ENCODE measurements at places on chromosomes 13 and 19.
A peak's percentile ranks its signal among the peaks of the same experiment; 100 is the strongest.

GRCh38 chr13:32409001-32409313, 19.0 kb downstream of the N4BP2L1 start:
- no peak for DNase-seq

GRCh38 chr13:19959141-19959830, 759 bp downstream of the ZMYM2 start:
- peak; percentile 37 for DNase-seq

GRCh38 chr19:8501981-8502380, 459 bp downstream of the PRAM1 start:
- DNase-seq, result peak; percentile 72

DNA sequence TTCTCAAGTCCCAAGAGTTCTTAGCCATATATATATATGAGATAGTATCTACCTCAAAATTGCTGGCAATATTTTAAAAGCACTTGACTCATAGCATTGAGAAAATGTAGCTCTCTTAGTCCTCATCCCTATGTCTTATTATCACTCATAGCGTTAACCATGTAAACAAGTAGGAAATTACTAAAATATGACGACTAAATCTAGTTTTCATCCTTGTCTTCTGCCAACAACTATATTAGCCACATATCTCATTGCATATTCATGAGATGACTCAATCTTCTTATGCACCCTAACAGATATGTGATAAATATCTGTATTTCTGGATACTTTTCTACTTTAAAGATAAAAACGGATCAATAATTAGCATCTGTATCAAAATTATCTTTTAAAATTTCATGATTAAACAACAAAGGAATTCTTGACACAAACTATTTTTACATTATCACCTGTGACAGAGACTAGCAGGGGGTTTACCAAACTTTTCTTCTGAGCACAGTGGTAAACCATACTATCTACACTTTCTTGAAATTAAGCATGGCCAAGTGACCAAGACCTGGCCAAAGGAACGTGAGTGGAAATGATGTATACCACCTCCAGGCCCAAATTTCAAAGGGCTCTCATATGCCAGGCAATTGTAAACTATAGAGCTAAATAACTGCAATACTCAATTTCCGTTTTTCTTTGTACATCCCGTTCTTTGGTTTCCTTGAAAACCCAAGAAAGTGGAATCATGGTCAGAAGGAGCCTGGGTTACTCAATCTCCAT, 45.7 kb downstream of the ZC3H13 start:
- DNase-seq, result no peak

DNA sequence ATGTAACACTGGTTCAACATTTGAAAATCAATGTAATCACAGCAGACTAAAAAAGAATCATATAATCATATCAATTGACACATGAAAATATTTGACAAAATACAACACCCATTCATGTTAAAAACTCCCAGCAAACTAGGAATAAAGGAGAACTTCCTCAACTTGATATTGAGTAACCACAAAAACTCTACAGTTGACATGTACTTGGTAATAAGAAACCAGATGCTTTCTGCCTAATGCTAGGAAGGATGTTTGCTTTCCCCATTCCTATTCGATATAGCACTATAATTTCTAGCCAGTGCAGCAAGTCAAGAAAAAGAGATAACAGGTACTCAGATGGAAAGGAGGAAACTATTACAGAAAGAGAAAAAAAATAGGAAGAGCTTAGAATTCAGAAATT, 26.9 kb downstream of the UFM1 start:
- no peak for DNase-seq

GRCh38 chr13:65966991-65967451, 1263.1 kb downstream of the PCDH9 start:
- no peak for DNase-seq

DNA sequence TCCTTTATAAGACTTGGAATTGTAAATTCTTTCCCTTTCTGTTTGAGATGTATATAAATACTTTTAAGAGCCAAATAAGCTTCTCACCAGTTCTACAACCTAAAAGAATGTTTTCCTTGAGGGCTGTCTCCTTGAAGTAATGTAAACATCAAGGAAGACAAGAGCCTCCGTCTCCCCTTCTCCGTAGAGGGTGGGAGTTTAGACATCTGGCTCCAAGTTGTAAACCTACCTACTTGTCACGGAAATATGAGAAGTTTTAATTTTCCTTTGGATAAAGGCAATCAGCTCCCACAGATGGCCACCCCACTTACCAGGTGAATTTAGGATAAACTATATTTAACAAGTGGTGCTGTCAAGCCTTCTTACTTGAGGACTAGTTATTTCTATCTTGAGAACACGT, 237.9 kb downstream of the NALCN start:
- DNase-seq, result no peak

DNA sequence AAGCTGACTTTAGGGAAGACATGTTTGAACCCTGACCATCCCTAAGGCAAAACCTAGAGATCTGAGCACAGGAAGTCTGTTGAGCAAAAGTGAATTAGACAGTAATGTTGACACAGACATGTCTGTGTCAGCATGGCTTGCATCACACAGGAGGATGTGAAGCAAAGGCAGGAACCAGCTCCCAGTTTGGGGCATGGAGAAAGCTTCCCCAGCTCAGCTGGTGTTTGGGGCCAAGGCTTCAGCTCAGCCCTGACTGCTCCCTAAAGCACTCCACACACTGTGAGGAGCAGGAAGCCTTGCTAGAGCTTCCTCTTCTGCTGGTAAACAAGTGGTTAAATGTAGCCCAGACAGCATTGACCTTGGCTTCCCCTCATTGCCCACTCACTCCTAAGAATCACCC, 153.8 kb upstream of the UBL3 start:
- no peak for DNase-seq

GRCh38 chr19:31572976-31573298, 223.7 kb upstream of the TSHZ3 start:
- DNase-seq, result no peak

- peak; percentile 71 for DNase-seq
Observed at GRCh38 chr13:113951246-113951999, 22.5 kb downstream of the C13orf46 start.

- DNase-seq, result peak; percentile 91
Observed at GRCh38 chr13:30743319-30744055, 8.1 kb downstream of the ALOX5AP start.

DNA sequence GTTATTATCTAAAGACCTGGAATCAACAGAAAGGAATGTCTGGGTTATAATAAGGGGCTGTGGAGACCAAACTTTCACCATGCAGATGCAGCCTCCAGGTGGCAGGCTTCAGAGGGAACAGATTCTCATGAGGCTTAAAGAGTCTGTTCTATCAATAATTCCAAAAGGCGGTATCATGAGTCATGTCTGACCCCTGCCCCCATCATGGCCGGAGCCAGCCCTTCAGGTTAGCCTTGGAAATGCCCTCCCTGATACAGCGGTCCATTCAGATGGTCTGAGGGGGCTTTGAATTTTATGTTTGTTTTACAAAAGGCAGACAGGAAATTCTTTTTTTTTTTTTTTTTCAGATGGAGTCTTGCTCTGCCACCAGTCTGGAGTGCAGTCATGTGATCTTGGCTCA, 21.7 kb upstream of the LAMP1 start:
- DNase-seq, result no peak

DNA sequence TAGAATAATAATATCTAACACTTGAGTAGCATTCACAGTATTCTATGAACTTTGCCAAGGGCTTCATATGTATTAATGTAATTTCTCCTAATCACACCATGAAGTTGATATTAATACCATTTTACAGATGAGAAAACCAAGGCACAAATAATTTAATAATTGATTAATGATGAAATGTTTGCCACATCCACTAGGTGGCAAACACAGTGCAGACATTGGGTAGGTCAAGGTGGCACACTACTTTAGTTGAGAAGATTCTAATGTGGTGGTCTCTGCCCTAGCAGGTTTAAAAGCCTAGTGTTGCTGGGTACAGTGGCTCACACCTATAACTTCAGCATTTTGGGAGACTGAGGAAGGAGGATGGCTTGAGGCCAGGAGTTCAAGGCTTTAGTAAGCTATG, 412.4 kb downstream of the SUCLA2 start:
- DNase-seq, result no peak

- no peak for DNase-seq
Observed at GRCh38 chr19:41265395-41266153, 1.4 kb downstream of the HNRNPUL1 start.

DNA sequence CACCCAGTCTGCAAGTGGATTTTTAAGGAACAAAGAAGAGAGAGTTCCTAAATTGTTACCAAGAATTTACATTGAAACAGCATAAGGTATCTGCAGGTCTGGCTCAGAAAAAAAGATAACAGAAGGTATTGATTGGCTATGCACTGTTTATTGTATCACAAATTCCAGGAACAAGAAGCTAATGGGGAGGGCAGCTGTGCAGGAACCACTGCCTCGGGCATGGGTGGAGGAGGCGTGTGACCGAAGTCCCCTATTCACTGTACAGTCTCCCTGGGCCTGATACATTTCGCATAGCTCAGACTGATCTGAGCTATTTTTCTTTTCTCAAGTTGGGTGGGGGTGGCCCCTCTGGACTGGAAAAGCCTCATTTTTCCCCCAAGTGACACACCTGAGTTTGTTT, 11.7 kb downstream of the NECTIN2 start:
- no peak for DNase-seq

DNA sequence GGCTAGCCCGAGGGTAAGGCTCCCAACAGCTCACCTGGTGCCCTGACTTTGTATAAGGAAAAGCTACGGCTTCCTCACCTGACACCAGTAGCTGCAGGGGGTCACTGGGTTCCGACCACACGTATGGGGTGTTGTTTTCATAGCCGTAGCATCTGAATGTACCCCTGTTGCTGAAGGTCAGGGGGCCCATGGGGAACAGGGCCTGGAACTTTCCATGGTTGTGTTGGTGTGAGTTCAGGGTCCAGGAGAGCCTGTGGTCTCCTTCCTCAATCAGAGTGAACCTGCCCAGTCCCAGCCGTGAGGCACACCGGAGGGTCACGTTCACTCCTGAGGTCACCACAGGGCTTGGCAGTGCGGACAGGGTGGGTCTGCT, 1.1 kb downstream of the LILRA4 start:
- DNase-seq, result no peak

- DNase-seq, result no peak
Observed at GRCh38 chr13:40275636-40276035, 390.8 kb downstream of the FOXO1 start.

GRCh38 chr13:73635166-73635787, 498.9 kb downstream of the KLF12 start:
- no peak for DNase-seq

DNA sequence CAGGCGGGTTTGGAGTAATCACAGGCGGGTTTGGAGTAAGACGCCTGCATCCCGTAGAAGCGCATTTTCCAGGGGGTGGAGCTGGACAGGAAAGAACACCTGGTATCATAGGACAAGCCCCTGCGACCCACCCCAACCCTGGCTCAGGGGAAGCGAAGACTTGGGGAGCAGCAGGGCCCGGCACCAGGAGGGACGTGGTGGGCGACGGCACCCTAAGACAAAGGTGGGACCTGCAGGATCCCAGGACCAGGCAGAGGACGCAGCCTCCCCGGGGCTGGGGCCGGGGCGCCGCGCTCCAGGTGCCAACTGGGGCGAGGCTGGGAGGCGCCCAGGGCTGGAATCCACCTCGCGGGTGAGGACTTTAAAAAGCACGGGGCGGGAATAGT, 520 bp downstream of the ZNF600 start:
- no peak for DNase-seq

GRCh38 chr13:113627136-113627535, 30.9 kb downstream of the ATP4B start:
- DNase-seq, result no peak

DNA sequence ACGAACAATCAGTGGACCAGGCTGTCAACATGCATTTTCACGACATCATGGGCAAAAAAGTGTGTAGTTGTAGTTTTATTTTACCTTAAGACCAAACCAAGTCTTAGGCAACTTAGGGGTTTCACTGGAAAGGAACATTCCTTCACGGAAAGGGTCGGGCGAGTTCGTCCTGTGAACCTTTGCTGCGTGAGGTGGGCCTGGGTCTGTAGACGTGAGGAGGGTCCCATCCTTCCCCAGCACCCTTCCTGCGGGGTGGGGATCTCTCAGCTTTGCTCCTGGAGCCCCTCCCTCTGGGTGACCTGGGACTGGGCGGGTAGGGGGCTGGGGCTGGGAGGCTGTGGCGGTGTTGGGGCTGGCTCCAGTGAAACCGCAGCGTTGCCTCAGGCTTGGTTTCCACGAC, 12.3 kb upstream of the RPS15 start:
- DNase-seq, result no peak

DNA sequence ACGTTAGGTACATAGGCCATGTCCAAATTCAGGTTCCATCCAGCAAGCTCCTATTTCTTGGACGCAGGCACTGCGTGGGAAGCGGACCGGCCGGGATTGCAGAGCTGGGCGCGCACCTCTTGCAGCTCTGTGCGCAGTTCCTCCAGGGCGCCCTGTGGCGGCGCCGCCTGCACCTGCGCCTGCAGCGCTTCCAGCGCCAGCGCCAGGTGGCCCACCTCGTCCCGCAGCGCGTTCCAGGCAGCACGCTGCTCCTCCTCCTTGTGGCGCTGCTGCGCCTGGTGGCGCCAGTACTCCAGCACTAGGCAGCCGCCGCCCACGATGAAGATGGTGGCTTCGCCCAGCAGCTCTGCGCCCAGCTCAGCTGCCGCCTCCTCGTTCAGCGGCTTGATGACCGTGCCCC, 31.1 kb downstream of the OPA3 start:
- DNase-seq, result no peak

GRCh38 chr13:26518451-26518959, 39.0 kb upstream of the WASF3 start:
- no peak for DNase-seq

- peak; percentile 87 for DNase-seq
Observed at GRCh38 chr13:45521297-45521696, 56.6 kb downstream of the COG3 start.

- DNase-seq, result no peak
Observed at GRCh38 chr13:20359335-20359734, 127.2 kb upstream of the GJB6 start.

DNA sequence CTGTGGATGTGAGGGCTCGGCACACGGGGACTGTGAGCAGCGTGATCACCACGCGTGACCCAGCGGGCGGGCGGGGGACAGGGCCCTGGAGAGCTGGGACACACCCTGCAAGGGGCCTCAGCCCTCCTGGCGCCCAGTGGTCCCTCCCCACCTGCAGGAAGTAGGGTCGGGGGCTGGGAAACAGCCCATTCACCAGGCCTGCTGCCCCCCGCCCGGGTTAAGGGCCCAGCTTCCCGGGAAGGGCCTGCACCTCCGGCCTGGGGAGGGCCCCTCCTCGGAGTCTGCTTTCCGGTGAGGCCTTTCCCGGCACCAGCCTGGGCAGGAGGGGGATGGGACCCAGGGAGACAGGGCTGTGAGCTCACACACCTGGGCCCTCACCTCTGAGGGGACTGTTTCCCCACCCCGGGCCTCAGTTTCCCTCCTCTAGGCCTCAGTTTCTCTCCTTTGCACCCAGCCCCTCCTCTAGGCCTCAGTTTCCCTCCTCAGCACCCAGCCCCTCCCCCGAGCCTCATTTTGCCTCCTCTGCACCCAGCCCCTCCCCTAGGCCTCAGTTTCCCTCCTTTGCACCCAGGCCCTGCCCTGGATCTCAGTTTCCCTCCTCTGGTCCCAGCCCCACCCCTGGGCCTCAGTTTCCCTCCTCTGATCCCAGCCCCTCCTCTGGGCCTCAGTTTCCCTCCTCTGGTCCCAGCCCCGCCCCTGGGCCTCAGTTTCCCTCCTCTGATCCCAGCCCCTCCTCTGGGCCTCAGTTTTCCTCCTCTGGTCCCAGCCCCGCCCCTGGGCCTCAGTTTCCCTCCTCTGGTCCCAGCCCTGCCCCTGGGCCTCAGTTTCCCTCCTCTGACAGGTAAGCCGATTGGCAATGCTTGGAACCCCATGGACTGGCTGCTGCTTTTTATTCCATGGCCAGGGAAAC, 1.9 kb upstream of the MADCAM1 start:
- DNase-seq, result no peak

GRCh38 chr19:13056052-13056660, 46.5 kb downstream of the LYL1 start:
- no peak for DNase-seq

All from CD14-positive monocyte (primary cell).